ENCODE measurements at places on chromosomes 5 and 9.

DNA sequence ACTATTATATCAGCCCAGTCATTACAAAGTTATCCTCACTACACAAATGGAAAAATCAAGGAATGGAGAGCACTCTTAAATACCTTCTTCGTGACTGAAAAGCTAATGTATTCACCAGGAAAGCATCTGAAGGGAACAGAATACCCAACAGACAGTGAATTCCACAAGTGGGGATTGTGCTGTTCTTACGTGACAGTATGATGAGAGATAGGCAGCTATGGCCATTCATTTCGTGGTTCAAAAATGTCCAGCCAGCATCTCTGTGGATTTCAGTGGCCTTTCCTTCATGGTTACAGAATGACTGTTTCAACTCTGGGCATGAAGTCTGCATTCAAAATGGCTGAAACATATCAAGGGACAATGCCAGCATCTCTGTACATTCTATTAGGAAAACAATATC, 323.8 kb downstream of the PRELID2 start:
- no peak for DNase-seq

DNA sequence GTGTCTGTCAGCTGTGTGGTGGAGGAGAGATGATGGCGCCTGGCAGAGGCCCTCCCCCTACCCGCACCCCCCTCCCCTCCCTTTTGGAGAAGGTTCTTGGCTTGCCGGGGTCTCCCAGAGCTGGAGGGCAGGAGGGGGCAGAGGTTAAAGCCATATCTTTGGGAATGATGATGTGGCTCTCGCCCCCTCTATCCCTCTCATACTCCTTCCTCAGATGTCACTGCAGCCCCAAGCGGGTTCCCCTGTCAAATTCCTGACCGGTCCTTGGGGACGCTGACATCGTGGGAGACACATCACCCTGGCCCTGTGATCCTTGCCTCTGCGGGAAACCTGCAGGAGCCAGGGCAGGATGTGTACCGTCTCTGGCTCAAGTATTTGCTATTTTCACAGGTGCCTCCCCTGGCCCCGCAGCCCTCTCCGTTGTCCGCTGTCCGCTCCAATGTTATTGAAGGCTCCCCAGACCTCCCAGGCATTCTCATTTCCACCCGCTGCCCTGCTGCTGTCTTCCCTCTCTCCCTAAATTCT, 109.5 kb downstream of the FOXD1 start:
- no peak for DNase-seq

GRCh38 chr5:15621094-15621493, 121.1 kb downstream of the FBXL7 start:
- no peak for DNase-seq

GRCh38 chr5:122649080-122649479, 125.8 kb upstream of the SNX2 start:
- DNase-seq = no peak

DNA sequence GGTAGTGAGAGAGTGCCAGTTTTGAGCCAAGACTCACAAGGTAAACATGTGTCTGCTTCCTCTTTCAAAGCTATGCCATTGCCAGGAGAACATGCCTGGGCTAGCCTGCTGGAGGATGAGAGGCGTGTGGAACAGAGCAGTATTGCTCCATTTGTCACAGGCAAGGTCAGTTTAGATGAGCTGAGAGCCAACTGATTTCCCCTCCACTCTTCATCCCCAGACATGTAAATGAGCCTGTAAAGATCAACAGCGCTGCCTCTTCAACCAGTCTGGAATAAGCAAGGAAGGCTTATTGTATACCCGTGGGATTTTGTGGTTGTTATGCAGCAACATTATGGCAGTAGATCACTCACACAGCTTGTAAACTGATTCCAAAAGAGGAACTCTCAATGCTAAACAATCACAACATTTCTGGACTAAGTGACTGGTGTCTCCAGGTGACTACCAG, 8.2 kb upstream of the GDNF start:
- DNase-seq = no peak

DNA sequence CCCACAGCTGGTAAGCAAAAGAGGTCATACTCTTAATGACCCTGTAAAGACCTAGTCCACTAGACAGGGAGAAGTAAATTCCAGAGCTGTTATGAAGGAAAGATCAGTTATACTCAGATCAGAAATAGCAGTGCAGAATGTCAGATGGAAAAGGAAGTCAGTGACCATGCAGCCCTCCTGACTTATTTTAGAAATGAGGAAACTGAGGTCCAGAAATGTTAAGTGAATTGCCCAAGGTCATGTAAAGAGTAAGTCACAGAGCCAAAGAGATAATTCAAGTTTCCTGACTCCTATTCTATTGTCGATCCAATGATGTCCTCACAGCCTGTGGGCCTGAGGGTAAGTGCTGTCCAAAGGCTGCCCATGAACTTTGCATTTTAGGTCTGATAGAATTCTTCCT, 214.9 kb upstream of the IL12B start:
- no peak for DNase-seq

- DNase-seq = no peak
Observed at GRCh38 chr5:126052120-126052519, 371.1 kb upstream of the GRAMD2B start.

Measured in stimulated activated CD4-positive, alpha-beta T cell treated with anti-CD3 and anti-CD28 coated beads, TNF-alpha, amount 100 ng/mL, for 1 hour (primary cell).